ENCODE measurements at places on chromosomes 13 and 19.

DNA sequence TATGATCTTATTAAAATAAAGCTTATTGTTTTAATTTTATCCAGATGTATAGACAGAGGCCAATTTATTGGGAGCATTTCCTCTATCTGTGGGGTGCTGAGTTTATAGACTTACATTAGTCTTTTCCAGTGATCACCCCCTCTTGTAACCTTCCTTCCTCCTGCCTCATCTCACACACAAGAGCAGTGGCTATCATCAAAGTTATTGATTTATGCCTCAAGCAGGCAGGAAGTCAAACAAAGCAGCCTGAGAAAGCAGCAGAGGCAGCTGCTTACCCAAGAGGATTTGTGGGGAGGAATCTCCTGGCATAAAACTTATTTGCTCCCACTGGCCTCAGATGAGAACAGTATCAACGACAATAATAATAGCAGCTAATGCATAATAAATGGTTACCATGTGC lies 26.3 kb upstream of the DCLK1 start:
- no peak for DNase-seq

DNA sequence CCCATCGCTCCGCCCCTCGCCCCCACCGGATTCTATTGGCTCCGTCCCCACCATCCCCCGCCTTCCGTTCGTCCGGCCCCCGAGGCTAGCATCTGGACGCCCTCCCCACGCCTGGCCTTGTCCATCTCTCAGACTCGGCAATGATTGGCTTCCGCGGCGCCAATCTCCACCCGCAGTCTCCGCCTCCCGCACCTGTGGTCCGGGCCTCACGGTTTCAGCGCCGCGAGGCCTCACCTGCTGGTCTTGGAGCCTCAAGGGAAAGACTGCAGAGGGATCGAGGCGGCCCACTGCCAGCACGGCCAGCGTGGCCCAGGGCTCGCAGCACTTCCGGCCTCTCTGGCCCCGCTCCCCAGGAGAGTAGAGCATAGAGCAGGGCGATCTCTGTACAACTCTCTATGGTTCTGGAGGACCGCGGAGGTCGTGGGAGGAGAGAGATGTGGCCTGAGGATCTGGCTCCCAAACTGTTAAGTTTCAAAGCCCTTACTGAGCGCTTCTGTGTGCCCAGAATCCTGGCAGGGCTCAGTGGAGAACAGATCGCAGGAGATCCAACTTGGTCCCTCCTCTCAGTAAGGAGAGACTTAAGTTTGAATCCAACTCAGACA lies at the start of gene ERCC1:
Gene ERCC1 (minus strand): TSS at position 329 of the 602 bp plus-strand sequence. CDS start 543 bp downstream, outside the sequence.
- peak; percentile 86 for DNase-seq

DNA sequence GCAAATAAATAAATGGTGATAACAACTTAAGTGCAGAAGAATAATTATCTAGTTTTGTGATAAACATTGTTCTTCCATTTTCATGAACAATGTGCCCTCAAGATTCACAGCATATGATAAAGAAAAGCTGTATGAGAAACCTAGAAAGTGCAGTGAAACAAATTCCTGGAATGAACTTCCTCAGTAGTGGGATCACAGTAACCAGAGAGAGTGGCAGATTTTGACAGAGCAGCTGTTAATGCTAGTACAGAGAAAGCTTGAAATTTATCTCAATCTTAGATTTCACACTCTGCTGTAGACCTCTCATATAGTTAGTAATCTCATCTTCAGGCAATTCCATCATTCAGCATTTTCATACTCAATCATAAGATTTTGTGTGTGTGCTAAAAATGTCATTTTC lies 664.9 kb downstream of the PCDH9 start:
- no peak for DNase-seq

DNA sequence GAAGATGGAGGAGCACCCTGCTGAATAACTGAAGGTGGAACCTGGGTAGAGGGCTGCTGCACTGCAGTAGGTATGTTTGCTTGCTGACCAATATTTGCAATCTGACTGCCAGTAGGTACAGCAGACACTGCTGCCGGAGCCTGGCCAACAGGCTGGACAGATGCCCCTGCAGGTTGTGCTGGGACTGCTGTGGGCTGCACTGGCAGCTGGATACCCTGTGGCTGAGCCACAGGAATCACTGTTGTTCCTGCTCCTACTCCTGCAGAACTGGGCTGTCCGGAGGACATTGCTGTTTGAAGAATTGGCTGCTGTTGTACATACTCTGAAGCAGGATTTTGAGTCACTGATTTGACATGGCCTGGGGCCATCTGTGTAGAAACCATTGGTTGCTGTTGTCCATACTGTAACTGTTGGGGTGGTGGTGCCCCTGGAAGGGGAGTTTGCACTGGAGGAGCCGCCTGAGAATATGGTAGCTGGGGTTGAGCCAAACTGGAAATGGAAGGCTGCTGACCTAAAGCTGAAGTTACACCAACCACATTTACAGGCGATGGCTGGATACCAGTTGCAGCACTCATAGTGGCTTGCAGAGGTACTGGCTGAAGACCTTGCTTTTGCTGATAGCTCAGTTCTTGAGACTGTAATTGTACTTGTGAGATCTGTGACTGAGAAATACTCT lies 2.2 kb downstream of the TSC22D1 start:
- no peak for DNase-seq

GRCh38 chr13:35524171-35524570 lies 47.7 kb upstream of the MAB21L1 start:
- DNase-seq = no peak

GRCh38 chr19:3277649-3278048 lies 53.2 kb downstream of the CELF5 start:
- no peak for DNase-seq

DNA sequence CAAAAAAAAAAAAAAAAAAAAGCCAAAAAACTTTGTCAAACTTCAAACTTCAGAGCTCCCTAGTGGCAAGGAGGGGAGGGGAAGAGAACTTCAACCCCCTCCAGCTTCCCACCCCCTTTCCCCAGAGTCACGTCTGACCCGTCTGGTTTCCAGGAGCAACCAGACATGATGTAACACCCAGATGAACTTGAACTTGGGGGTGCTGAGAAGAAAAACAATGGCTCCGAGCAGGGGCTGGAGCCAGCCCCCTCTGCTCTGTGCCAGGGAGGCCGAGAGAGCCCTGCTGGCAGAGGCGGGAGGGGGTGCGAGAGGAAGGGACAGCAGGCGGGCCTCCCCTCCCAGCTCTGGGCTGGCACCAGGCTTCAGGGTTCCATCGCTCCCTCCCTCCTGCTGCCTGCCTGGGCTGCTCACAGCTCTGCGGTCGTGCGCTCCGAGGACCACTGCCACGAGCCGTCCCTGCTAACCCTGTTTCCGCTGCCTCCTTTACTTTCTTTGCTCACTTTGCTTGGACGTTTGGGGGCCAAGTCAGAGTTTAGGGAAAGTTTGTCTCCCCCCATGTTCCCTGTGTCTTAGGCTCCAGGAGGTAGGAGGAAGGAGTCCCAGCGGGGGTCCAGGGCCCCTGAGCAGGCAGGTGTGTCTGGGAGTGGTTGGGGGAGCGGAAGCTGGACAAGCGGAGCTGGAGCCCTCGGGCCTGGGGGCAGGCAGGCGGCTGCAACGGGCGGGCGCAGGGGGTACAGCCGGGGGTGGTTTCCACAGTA lies 11.1 kb downstream of the LYL1 start:
- no peak for DNase-seq

GRCh38 chr19:47405197-47405550 lies 14.2 kb downstream of the MEIS3 start:
- DNase-seq = no peak

GRCh38 chr19:44232867-44233266 lies 20.5 kb downstream of the ZNF227 start:
- no peak for DNase-seq

DNA sequence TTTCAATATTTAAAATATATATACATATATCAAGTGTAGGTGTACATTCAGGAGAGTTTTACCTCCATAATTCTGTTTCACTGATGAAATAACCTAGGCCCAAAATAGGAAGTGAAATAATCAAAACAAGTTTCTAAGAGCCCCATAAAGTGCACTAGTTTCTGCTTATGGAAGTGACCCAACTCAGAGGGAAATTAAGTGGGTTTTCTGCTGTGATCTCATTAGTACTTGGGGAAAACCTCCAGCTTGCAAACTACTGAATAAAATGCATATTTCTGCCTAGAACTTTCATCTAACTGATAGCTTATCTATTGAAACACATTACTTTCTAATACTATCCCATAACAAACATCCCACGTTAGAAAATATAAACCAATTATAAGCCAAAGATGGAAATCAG lies 45.4 kb upstream of the MIR17HG start:
- no peak for DNase-seq

DNA sequence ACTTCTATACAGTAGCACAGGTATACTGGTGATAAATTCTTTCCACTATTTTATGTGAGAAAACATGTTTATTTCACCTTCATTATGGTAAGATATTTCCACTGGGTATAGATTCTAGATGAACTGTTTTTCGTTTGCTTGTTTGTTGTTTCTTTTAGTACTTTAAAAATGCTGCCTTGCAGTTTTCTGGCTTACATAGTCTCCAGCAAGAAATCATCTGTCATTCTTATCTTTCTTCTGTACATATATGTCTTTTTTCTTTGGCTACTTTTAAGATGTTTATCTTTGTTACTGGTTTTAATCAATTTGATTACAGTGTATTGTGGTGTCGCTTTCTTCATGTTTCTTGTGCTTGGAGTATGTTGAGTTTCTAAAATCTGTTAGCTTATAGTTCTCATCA lies 333.3 kb upstream of the HTR2A start:
- no peak for DNase-seq

DNA sequence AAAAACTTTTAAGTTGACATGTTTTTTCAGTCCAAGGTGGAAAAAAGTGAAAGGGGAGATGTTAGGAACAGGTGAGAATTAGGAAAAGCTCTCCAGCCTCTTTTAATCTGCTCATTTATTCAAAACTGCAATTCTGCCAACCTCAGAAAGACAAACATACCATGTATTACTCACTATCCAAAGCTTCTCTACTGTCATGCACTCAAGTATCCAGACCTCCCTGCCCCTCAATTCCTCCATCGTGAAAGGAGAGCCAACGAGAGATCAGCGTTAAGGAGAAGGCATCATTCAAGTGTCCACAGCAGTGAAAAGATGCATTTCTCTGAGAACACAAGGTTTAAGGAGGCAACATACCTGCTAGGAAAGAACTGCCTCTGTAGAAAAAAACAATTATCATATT lies 24.5 kb downstream of the DIAPH3 start:
- no peak for DNase-seq

DNA sequence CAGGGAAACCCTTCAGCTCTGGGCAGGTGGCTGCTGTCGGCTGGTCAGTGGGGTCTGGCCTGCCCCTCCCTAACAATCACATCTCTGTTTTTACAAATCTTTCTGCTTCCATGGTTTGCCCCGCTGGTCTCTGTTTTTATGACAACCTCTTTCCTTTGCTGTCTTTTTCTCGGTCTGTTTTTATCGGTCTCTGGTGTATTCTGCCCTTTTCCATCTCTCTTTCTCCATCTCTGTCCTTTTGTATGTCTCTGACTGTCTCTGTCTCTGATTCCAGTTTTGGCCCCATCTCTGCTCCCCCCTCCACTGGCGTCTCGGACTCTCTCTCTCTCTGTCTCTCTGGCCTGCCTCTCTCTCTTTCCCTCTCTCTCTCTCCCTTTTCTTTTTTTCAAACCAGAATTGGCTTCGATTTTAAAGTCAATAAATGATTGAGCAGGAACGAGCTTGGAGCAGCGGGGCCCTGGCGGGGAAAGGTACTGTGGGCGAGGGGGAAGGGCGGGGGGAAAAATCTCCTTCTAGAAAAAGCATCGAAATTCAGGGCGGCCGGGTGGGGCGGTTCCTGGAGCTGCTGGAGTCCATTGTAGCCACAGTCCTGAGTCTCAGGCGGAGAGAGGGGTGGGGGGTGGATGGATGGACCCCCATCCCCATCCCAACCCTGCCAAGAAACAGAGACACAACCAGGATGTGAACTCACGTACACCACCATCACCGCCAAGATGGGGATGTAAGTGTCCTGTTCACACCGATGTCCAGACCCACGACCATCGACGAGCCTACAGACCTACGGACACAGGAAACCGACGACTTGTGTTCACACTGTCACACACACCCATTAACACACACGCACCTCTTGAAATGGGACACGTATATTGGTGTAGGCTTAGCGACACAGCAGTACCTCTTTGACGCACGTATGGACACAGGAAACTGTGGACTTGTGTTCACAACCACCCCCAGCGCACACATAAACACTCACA lies 3.0 kb downstream of the NFIX start:
- DNase-seq = no peak

GRCh38 chr13:73096638-73097037 lies 37.8 kb downstream of the KLF5 start:
- no peak for DNase-seq

DNA sequence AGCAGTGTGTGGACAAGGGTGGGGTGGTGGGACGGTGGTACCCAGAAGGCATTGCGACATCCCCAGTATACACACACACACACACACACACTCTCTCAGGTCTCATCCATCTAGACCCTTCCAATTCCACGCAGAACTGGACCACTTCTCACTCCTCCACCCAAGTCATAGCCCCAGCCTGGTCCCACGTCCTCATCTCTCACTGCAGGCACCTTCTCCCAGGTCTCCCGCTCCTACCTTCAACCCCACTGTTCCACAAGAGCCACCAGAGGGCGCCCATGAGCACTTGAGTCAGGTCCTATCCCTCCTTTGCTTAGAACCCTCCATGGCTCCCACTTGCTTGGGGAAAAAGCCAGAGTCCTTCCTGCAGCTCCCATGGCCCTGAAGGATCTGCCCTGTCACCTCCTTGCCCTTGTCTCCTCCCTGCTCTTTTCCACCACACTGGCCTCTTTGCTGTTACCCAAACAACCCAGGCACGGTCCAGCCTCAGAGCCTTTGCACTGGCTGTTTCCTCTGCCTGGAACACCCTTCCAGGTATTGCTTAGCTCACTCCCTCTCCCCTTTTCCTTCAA lies 62.6 kb downstream of the IER2 start:
- DNase-seq = peak; percentile 60

- DNase-seq = no peak
Observed at GRCh38 chr19:16180611-16181010, 4.6 kb upstream of the FAM32A start.
